Progenitor cell of endocrine pancreas (in vitro differentiated cells): ENCODE measurements at places on chromosomes 16 and 17. TPM values are rescaled to one million over a fixed set of nuclear protein-coding genes. Genes with fewer than 3 reads are reported as not detected.

The P2RX1 gene
- total RNA-seq: 0.19 and 0.60 TPM in 2 replicates

The NPTX1 gene
- total RNA-seq: not detected in 2 replicates

The HOXB7 gene
- 0.55 and 1.5 TPM in 2 replicates for total RNA-seq

The ABCA3 gene
- 6.9 and 7.6 TPM in 2 replicates for total RNA-seq

The C16orf96 gene
- 1.2 and 1.7 TPM in 2 replicates for total RNA-seq

The RAMP2 gene
- 4.3 and 4.4 TPM in 2 replicates for total RNA-seq

The RFFL gene
- 34.0 and 35.2 TPM in 2 replicates for total RNA-seq

The MRPL10 gene
- 41.1 and 44.1 TPM in 2 replicates for total RNA-seq

DNA sequence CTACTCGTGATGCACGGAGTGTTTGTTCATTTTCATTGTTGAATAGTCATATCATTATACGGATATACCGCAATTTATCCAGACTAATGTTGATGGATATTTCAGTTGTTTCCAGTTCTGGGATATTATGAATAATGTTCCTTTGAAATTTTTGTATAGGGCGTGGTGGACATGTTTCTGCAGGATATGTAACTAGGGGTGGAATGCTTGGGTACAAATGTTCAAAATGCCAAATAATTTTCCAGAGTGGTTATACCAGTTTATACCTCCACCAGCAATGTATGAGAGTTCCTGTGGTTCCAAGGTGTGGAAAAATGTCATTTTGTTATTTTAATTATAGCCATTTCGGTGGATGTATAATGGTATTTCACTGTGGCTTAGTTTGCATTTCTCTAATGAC lies 53.6 kb downstream of the NUP88 start:
- no peak for DNase-seq

DNA sequence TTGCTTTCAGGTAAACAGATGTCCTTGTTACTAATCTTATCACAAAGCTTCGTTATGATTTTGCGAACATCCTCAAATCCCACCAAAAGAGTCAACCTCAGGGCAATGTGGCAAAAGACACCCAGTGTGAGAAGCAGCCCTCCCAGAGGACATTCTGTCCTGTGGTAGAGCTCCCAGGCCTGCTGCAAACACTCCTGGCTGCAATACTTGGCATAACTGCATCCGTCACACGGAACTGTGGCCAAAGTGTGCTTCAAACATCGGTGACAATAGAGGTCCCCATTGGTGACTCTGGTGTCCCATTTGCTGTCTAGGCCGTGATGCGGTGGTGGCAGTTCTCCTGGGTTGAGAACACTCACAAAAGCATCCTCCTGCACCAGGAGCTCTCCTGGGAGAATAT lies 29.5 kb downstream of the SMYD4 start:
- DNase-seq: no peak

DNA sequence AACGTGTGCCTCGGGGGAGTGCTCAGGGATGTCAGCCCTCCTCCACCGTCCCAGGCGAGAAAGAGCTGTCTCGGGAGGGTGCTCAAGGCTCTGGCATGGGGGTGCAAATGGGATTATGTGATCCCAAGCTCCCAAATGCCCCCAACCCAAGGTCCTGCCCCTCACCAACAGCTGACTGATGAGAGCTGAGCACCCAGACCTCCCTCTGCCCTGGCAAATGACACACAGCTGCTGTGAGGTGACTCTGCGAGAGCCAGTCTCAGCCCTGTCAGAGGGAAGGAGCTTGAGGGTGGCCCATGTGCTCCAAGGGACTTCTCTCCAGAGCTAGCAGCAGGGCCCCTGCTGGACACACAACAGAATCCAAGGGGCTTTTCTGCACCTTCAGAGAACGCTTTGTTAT lies 7.7 kb downstream of the CDH5 start:
- no peak for DNase-seq

GRCh38 chr17:59547131-59547915 lies 18.1 kb upstream of the DHX40 start:
- DNase-seq: no peak

GRCh38 chr16:67436640-67437193 lies 5.8 kb downstream of the HSD11B2 start:
- no peak for DNase-seq

- DNase-seq: no peak
These were observed 5.1 kb upstream of the CISD3 start for GRCh38 chr17:38725066-38725465.

DNA sequence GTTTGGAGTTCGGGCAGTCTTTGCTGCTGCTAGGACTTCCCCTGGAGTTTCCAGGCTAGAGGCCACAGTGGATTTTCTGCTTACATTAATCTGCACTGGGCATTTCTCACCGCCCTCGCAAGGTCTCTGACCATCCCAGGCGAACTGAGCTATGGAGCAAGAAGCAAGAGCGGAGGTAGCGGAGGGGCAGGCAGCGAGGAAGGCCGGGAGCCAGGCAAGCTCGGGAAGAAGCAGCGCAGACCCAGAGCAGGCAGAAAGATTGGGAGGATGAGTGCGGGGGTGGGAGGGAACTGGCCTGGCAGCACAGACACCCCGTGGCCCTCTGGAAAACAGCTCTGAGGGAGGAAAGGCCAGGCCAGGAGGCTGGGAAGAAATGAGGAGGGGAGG lies 3.8 kb downstream of the COTL1 start:
- no peak for DNase-seq

GRCh38 chr17:69577098-69577497 lies 162.6 kb downstream of the MAP2K6 start:
- no peak for DNase-seq

DNA sequence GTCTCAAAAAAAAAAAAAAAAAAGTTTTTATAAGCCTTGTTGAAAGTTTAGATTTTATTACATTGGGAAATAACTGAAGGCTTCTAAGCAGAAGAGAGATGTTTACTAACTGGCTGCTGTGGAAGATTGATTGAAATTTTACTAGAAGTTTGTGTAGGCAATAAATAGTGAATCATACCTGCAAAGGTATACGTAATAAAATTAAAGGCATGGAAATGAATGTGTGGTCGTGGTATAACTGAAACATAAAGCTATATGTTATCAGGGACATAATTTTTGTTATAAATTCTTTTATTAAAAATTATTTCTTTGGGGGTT lies 8.7 kb downstream of the LUC7L3 start:
- DNase-seq: no peak

DNA sequence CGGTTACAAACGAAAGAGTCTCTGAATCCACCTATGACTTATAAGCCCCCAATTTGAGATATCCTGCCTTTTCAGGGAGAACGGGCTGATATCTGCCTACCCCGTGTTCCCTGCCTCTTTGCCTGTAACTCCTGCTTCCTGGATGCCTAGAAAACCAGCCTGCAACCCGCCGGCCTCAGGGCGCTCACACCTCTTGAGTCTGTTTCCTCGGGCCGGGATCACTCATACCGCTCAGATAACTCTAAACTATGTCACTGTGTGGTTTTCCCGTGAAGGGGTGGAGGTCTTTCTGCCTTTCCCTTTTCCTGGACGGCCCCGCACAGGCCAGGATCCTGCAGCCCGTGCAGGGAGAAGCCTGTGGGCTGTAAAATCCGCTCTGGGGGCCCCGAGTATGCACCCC lies 10.4 kb downstream of the RPUSD1 start:
- DNase-seq: no peak

DNA sequence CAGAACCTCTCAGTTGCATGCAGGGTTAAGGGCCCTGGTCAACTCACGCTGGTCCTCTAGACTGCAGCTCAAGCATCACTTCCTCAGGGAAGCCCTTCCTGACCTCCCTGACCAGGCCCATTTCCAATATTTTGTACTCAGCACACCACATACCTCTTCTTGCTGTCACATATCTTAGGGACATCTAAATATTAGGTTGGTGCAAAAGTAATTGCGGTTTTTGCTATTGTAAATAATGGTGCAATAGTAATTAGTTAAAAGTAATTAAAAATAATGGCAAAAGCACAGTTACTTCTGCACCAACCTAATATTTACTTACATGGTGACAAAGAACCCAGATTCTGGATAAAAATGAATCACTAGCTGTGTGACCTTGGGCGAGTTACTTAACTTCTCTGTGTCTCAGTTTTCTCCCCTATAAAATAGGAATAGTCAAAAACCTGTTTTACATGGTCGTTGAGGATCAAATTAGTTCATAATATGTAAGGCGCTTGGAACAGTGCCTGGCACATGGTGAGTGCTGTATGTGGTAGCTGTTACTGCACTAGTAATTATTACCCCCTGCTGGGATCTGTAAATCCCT lies 177.4 kb downstream of the PRKCB start:
- DNase-seq: no peak

DNA sequence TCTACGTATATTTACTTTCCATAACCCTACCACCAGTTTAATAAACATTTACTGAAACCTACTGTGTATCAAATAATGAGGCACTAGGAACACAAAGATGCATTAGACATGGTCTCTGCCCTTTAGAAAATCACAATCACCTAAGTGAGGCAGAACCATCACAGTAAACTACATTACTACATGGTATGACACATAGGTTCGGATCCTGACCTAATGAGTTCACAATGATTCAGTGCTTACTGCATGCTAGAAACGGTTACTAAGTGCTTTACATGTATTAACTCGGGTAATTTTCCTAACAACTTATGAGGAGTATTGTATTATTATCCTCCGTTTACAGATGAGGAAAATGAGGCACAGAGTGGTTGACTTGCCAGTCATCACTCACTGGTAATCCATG lies 5.2 kb upstream of the SYNRG start:
- DNase-seq: no peak

- no peak for DNase-seq
These were observed 7.3 kb upstream of the ZDHHC7 start for GRCh38 chr16:85018529-85019236.

GRCh38 chr17:41880130-41880529 lies 14.9 kb upstream of the KLHL11 start:
- DNase-seq: no peak

- DNase-seq: no peak
These were observed 32.5 kb downstream of the MARF1 start for GRCh38 chr16:15610369-15610871.

DNA sequence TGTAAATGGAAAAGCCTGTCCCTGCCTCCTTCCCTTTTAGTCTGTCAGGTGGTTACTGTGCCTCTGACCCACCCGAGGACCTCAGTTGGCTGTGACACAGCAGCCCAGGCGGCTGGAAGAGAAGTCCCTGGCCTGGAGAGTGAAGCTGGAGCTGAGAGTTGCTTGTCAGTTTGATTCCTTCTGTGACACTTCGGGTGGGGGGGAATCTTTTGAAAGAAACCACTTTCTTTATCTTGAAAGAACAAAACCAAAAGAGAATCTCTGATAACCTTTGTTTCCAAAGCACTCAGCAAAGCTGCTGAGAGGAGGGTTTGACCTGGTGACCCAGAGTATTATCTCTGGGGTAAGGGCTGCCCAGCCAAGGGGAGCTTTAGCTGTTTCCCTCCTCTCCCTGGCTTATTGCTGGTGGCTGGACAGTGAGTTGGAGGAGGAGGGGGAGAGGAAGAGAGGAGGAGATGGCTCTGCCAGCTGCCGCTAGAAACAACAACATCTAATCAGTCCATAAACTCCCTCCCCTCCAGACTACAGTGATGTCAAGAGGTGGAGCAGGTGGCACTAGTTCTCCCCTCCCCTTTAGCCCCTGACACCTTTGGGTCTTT lies 34.0 kb downstream of the YPEL2 start:
- DNase-seq: no peak
